Left kidney (tissue), 8 donors: ENCODE measurements at places on chromosomes 2 and 18.

- DNase-seq: no peak
Measured at GRCh38 chr2:43524177-43524965, 71.5 kb downstream of the THADA start.

- DNase-seq: no peak
Measured at GRCh38 chr2:61758159-61758558, 95.7 kb downstream of the FAM161A start.

- no peak for DNase-seq
Measured at GRCh38 chr2:156909983-156910382, 347.5 kb upstream of the GALNT5 start.

- DNase-seq: no peak
Measured at GRCh38 chr2:75140288-75140687, 59.0 kb downstream of the TACR1 start.

DNA sequence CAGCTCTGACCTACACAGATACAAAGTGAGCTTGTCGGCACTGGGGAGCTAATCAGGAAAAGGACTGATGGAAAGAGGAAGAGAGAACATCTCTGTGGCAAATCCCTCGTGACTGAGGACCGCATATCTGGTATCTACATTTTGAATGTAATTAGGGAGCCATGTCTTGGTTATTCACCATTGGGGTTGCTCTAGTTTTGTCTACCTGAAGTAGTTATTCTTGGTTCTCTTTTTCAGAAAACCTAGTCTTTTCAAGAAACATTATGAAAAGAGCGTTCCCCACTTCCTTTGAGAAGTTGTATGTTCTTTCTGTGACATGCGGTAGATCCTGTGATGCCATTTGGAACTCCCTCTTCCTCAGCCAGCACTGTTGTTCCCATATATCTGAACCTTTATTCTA, 104.4 kb downstream of the DOCK10 start:
- no peak for DNase-seq
